ENCODE measurements at places on chromosomes 4 and X.

DNA sequence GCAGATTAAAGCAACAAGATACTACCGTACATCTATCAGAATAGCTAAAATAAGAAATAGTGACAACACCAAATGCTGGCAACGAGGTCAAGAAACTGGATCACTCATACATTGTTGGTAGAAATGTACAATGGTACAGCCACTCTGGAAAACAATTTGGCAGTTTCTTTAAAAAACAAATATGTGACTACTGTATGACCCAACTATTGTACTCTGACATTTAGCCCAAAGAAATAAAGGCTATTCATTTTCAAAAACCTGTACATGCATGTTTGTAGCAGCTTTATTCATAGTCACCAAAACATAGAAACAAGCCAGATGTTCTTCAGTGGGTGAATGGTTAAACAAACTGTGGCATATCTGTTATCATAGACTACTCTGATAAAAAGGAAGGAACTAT, 8.2 kb downstream of the CLCN3 start:
- DNase-seq = no peak

DNA sequence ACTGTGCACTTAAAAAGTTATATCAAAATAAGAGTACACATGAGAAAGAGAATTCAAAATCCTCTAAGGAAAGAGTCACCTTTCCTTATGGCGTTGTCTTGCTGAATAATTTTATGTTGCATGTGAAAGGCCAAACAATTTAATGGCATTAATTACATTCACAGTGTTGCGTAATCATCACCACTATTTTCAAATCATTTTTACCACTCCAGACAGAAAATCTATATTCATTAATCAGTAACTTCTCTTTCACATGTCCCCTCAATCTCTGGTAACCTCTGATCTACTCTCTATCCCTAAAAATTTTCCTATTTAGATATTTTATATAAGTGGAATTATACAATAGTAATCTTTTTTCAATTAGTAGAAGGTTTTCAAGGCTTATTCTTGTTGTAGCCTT, 283.0 kb downstream of the CXXC4 start:
- DNase-seq = no peak

- no peak for DNase-seq
Measured at GRCh38 chrX:68363984-68364383, 69.3 kb downstream of the OPHN1 start.

GRCh38 chrX:3963980-3964379, 250.5 kb upstream of the PRKX start:
- DNase-seq = no peak

DNA sequence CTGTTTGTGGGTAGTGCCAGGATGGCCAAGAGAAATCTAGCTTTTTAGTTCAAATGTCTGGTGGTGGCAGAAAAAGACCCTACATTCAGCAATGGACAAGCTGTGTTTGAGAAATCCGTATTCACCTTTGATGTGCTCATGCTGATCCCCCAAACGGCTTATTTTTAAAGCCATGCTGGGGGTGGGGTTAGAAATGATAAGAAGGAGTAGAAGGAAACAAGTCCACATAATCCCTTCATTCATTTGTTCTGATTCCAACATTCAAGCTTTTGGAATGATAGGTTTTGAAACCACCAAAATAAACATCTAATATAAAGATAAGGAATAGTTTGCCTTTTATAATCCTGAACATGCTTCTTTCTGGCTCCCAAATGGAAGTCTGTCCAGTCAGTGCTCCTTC, 92.0 kb upstream of the DKK2 start:
- no peak for DNase-seq

GRCh38 chr4:3321295-3321889, 28.6 kb downstream of the RGS12 start:
- no peak for DNase-seq

DNA sequence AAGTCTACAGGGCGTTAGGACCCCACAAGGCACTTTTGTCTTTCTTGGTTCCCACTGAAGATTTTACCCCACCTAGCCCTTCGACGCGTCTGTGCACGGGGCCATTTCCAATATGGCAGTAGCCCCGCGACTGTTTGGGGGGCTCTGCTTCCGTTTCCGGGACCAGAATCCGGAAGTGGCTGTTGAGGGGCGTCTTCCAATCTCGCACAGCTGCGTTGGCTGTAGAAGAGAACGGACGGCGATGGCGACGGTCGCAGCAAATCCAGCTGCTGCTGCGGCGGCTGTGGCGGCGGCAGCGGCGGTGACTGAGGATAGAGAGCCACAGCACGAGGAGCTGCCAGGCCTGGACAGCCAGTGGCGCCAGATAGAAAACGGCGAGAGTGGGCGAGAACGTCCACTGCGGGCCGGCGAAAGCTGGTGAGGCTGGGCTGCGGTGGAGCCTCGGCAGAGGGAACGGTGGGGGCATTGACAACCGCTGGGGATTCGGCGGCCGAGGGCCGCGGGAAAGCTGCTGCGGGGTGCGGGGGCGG, at the start of gene USP11:
Gene USP11 (plus strand): TSS at position 207 of the 530 bp plus-strand sequence. CDS start 35 bp downstream, at position 242.
- no peak for DNase-seq

DNA sequence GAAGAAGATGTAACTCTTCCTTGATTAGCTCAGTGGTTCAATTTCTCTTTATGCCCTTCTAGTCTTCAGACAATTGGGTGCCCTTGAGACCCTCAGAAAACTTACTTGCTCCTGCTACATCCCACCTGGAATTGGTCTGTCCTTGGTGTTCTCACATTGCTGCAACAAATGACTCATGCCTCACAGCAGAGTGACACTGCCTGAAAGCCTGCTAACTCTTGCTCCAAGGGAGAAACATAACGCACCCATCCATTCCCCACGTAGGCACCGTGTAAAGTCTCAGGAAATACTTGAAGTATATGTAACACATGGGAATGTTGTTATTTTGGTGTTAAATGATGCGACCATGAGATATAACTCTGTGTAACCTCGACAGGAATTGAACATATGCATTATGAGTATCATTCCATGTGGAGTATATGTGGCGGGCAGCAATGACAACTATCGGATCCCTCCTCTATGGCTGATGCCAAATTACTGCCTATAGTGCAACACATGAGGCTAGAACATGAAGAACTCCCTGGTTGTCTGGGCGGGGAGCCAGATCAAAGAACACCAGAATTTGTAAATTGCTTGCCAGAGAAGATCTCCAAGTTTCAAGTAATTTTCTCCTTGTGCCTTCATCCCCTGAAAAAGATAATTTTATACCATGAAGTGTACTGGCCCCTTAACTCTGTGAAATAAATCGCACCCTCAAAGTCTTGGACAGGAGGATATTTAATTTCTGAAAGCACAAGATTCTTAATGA, 231.3 kb upstream of the STK26 start:
- DNase-seq = no peak

GRCh38 chr4:37741564-37741963, 55.4 kb upstream of the RELL1 start:
- no peak for DNase-seq
